Stimulated activated CD4-positive, alpha-beta T cell treated with anti-CD3 and anti-CD28 coated beads, Interleukin-12 subunit alpha, Interleukin-12 subunit beta, amount 100 ng/mL, for 24 hours (primary cell): ENCODE measurements at places on chromosomes 4 and X.

GRCh38 chr4:89539797-89540711 is 232.5 kb upstream of the GPRIN3 start:
- DNase-seq = no peak

DNA sequence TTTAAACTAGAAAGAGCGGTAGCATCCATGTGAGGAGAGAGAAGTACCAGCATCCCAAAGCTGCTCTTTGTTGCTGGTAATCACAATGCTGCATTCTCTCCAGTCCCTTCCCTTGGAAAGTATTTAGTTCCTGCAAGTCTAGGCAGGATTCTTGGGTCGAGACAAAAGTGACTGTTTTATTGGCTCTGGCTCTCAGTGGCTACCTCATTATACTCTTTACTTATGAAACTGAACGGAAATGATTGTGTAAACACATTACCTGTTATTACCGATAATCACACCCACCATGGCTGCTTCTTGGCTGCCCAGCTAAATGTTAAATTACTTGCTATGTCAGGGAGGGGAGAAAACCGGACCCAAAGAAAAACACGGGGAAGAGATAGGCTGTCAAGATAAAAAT is 26.2 kb downstream of the ATXN3L start:
- no peak for DNase-seq

GRCh38 chr4:147821555-147821954 is 89.7 kb downstream of the ARHGAP10 start:
- DNase-seq = no peak

DNA sequence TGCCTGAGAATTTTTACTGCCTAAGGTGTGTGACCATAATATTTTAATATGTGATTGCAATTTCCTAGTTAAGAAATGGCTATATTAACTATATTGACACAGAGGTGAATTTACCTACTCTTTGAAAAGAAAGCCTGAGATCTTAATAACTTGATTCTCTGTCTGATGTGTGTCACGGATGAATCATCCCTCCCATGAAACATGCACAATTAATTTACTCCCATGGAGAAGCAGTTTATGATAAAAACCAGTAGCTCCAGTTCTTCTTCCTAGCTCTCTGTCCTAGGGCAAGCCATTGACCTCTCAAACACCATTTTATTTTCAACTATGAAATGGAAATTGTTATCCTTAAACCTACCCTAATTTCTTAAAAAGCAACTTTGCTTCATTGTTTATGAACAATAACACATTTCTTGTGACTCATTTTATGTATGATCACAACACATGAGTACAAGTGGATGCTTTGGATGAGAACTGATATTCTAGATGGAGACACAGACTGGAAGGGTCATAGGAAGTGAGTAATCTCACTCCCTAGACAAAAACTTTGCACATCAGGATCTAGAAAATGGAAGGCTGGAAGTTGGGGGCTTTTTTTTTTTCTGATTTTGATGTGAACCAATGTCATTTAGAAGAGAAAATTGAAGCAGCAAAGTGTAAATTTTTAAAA is 438.3 kb downstream of the GPAT3 start:
- no peak for DNase-seq

DNA sequence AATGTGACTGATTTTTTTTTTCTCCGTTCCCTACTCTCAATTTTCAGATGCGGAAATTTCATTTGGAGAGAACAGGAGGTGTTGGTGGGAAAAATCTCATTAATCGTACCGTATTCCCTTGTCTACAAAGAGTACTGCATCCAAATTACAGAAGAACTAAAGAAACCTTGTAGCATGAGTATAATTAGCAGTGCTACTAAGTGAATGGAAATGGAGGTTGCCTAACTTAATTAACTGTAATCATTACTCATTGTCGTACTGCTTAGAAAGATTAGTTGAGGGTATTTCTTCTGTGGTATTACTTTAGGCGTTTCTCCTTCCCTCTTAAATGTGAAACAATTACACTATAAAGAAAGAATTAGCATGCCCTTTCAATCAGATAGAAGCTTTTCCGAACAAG is 81.7 kb downstream of the DMD start:
- DNase-seq = no peak

- no peak for DNase-seq
Measured at GRCh38 chr4:121307445-121308327, 73.1 kb downstream of the QRFPR start.

- no peak for DNase-seq
Measured at GRCh38 chr4:13523591-13524503, 20.5 kb downstream of the NKX3-2 start.

GRCh38 chr4:81409836-81410235 is 61.9 kb downstream of the RASGEF1B start:
- DNase-seq = no peak

- DNase-seq = no peak
Measured at GRCh38 chr4:147975325-147975724, 243.4 kb downstream of the ARHGAP10 start.
